ENCODE measurements at places on chromosomes 2 and 18. TPM values are rescaled to one million over a fixed set of nuclear protein-coding genes. Genes with fewer than 3 reads are reported as not detected.

SPHKAP gene
- 0.14 TPM for total RNA-seq

TNFAIP6 gene
- 11.2 TPM for total RNA-seq

LYG2 gene
- total RNA-seq, result not detected

DCTN1 gene
- total RNA-seq, result 141 TPM

DARS1 gene
- total RNA-seq, result 58.7 TPM

FRZB gene
- 1.5 TPM for total RNA-seq

ZNF513 gene
- 19.6 TPM for total RNA-seq

LIMS2 gene
- total RNA-seq, result 0.22 TPM

CREG2 gene
- total RNA-seq, result 0.05 TPM

SERPINB11 gene
- not detected for total RNA-seq

CFAP65 gene
- total RNA-seq, result 0.46 TPM

GRCh38 chr2:44087714-44088092 lies 81.0 kb upstream of the PPM1B start:
- ATAC-seq, result no peak

DNA sequence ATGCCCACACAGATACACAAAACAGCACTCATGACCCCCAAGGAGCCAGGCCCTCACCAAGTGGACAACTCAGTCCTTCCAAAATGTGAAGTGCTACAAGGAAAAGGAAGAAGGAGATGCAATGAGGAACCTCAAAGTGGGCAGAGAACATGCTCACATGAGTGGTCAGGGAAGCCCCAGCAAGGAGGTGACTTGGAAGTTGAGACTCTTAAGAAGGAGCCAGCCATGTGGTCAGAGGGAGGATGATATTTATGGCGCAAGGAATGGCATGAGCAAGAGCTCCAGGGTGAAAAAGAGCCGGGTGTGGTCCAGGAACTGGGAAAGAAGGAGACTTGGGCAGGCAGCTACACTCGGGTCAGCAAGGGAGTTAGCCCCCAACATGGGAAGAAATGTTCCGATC lies 30.0 kb upstream of the KLHL29 start:
- no peak for ATAC-seq

DNA sequence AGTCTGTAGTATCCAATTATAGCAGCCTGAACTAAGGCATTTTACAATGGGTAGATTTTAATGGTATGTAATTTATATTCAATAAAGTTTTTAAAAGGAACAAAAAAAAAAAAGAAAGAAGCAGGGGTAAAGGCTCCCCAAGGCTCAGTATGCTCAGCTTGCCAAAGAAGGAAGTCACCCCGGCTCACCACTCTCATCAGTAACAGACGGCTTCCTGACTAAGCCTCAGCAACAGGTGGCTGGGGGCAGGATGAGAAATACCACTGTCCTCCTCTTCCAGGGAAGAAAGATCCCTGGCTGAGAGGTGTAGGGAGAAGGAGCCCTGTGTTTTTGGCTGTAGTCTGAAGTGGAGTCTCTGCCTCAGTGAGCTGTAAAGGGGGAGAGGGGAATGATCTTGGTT lies 121.2 kb downstream of the ARHGEF4 start:
- ATAC-seq, result no peak

DNA sequence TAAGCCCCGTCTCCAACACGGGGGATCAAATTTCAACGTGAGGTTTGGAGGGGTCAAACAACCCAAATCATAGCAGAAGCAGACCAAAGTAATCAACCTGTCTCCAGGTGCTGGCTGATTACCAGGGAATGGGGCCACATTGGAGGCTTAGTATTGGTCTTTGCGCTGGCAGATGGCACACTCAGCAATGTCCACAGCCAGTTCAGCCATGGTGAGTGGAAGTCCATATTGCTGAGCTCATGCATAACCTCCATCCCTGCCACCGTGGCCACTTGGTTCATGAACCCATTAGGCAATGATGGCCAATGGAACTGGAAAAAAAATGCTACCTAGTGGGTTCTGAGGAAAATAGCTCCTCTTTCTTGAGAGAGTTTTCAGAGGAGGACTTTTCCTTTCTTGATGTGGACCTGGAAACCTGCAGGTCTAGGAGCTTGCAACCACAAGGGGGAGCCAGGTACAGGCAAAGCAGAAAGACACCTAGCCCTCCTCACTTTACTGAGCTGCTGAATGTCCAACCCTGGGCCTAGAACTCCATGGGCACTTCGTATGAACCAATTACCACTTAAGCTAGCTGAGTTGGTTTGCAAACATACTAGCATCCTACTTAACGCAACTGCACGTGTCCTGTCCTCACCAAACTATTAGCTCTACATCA lies 128.0 kb upstream of the GYPC start:
- ATAC-seq, result no peak

GRCh38 chr2:150802635-150803034 lies 315.2 kb upstream of the RND3 start:
- ATAC-seq, result no peak

DNA sequence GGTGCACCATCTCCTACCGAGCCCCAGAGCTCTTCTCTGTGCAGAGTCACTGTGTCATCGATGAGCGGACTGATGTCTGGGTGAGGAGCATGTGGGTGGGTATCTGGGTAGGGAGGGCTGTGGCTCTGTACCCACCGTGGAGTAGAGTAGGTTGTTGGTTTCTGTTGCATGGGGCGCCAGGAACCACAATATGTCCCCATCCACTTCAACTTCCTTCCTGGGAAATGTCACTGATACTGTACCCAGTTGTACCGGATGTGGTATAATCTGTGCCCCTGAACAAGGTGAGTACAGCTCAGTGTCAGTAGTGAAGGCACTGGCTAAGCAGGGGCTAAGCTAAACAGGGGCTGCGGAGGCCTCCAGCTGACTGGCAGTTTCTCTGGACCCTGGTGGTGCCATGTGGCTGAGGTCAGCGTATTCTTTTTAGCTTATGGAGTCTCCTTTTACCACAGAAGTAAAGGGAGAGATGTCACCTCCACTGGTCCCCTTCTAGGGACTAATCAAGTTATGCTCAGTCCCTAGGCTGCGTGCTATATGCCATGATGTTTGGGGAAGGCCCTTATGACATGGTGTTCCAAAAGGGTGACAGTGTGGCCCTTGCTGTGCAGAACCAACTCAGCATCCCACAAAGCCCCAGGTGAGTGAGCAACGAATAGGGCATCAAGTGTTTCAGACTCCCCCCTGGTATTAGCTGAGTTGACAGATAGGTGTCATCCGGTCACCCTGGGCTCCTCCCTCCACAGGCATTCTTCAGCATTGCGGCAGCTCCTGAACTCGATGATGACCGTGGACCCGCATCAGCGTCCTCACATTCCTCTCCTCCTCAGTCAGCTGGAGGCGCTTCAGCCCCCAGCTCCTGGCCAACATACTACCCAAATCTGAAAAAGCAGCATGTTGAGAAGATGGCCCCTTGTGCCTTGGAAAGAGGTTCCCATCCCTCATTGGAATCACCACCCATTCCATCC lies 2.7 kb downstream of the STK16 start:
- no peak for ATAC-seq

GRCh38 chr2:28163028-28163427 lies 229.6 kb upstream of the FOSL2 start:
- no peak for ATAC-seq

GRCh38 chr2:158998551-158999248 lies 30.3 kb downstream of the TANC1 start:
- ATAC-seq, result peak; percentile 74

- no peak for ATAC-seq
These were observed 55.6 kb downstream of the TGFA start for GRCh38 chr2:70498054-70498453.

DNA sequence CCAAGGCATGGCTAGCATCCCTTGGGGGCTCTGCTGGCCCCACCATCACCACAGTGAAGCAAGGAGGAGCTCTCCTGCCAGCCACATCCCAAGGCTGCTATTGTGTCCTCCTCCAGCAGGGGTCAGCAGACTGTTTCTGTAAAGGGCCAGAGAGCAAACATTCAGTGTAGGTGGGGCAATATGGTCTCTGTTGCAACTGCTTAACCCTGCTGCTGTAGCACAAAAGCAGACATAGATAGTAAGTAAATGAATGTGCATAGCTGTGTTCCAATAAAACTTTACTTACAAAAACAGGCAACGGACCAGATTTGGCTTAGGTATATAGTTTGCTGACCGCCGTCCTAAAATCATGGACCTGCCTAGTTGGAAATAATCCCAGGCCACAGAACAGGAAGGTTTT lies 36.4 kb upstream of the ZBTB7C start:
- peak; percentile 33 for ATAC-seq

- ATAC-seq, result peak; percentile 74
These were observed at the start of gene ING5 for GRCh38 chr2:241701399-241702154. Gene ING5, plus strand, starts transcription at chr2:241702039. Its CDS starts 27 bp downstream, at chr2:241702066.

GRCh38 chr18:77137851-77138250 lies 5.3 kb upstream of the MBP start:
- ATAC-seq, result no peak

DNA sequence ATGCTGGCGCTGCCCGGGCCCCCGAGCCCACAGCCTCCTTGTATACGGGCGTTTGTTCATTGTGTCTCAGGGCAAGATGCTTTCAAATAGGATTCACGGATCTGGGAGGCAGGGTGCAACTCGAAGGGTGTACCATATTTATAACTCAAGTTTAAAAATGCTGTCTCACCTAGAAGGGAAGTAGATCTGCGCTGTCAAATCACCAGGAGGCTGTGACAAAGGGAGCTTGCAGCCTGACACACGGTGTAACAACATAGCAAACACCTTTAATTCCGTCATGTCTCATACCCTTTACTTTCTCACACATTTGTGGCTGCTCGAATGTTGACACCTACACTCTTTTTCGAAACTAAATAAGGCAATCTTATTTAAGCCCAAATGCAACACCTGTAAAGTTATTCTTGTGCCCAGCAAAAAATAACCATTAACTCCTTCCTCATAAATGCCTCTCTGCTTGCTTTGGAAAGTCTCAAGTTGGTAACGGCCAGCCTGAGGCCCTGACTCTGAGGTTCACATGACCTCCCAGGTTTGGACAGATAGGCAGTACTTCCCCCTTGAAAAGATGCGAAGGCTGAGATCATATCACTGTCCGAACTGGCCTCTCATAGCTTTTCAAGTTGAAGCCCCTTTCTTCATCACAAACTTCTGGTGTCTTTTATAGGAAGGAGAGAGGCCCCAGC lies 11.6 kb downstream of the ZEB2 start:
- no peak for ATAC-seq

GRCh38 chr2:176544557-176544956 lies 275.3 kb downstream of the MTX2 start:
- ATAC-seq, result no peak

DNA sequence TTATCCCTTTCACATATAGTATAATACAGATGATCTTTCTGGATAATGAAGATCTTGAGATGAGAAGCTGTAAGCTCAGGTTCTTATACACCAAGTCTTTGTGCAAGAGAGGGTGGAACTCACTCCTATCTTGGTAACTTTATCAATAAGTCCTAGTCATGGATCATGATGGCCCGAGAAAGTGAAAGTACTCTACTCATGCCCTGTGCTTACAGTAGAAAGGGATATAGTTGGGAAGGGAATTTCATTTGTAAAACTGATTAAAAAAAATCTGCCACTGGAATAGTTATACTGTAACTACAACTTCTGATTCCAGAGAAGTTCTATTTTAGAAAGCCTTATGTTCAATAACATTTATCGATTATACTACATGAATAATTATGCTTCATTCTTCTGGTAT lies 51.8 kb downstream of the MYO3B start:
- ATAC-seq, result no peak

DNA sequence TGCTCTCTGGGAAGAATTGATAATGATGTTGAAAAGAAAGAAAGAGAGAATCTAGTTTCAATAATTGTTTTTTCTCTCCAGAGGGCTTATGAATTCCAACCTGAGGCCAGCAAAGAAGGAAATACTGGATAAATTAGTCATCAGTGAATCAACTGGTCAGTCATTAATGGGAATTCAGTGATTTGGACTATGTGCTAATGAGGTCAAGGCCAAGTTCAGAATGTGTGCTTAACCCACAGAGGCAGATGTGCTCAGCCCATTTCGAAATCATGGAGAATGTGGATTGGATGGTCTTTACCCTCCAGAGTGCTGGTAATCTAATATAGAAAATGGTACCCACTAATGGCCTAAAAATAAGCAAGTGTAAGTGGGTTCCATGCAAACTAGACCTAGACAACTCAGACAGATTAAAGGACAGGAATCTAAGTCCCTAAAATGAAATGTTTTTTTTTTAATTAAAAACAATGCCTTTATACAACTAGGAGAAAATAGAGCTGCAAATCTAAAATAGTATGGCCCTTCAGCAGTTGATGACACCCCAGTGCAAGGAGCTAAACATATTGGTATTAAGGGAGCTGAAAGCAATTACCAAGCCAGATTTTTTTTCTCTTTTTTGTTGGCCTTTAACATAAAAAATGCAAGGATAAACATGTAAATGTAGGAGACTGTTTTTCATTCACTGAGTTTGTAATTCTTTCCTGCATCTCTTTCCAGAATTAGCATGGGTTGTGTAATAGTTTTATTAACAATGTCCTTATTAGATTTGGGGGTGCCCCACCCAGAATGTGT lies 296.9 kb downstream of the SATB2 start:
- no peak for ATAC-seq

DNA sequence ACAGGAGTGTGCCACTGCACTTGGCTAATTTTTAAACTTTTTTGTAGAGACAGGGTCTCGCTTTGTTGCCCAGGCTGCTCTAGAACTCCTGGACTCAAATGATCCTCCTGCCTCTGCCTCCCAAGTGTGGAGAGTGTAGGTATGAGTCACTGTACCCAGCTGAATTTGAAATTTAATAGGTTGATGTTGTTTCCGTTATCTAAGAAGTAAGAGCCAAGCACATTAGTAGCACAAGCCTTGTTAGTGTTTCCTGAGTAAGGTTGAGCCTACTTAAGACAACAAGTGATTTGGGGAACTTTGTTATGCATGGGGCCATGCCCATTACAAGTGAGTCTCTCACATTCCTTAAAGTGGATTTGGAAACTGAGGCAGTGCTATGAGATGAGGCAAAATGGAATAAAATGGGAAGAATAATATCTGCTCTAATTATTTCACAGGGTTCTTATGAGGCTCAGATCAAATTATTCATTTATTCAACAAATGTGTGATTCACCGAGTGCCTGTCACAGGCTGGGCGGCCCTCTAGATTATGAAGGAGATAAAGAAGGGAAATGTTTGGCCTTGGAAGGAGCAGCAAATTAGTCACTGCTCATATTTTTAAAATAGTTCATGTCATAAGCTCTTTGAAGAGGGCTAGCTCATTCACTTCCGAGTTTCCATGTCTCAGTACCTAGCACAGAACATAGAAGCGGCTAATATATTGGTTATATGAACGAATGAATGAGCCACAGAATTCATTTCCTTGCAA lies 217.2 kb downstream of the LDLRAD4 start:
- ATAC-seq, result peak; percentile 82

GRCh38 chr2:150487537-150488429 lies at the start of gene RND3:
Gene RND3, minus strand, starts transcription at chr2:150487667. Its CDS starts 250 bp downstream, at chr2:150487417.
- peak; percentile 65 for ATAC-seq

DNA sequence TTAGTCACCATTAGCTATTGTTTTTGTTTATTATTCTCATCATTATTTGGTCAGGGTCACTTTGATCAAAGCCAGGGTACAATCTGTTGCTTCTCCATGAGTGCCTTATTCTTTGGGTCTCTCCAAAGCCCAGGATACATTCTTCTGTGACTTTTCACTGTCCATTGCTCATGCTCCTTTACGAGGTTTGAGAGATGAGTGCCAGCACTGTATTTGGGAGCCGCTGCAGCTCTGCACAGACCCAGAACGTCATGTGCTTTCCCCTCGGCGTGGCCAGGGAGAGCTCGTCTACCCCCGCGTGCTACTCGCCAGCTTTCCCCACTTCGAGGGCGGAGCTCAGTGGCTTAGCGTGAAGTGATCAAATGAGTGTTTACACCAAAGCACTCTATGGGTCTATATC lies 123.7 kb downstream of the COL6A3 start:
- no peak for ATAC-seq

GRCh38 chr18:66990909-66991308 lies 387.0 kb upstream of the CDH19 start:
- ATAC-seq, result no peak

GRCh38 chr18:54043484-54044251 lies 180.8 kb downstream of the MBD2 start:
- ATAC-seq, result no peak

All from motor neuron (in vitro differentiated cells).